T-helper 2 cell treated with Interferon-gamma antibody and Interleukin-4, amounts not matched to agents 5 μg/mL and 100 μg/mL, for 36 hours (primary cell): ENCODE measurements at places on chromosomes 2 and 18.

GRCh38 chr2:44833171-44834069 is 108.1 kb upstream of the SIX3 start:
- peak overlapping the region; percentile 79 for H3K27ac ChIP-seq
- H3K36me3 ChIP-seq, result peaks cover 6% of the 10 kb centered on the region
- peak; percentile 32 for DNase-seq
- H3K27me3 ChIP-seq, result no peaks in the 10 kb centered on the region

- DNase-seq, result no peak
- no peaks in the 10 kb centered on the region for H3K36me3 ChIP-seq
- H3K4me3 ChIP-seq, result no peak overlapping the region
- H3K4me1 ChIP-seq, result no peaks in the 10 kb centered on the region
- H3K27me3 ChIP-seq, result no peaks in the 10 kb centered on the region
Measured at GRCh38 chr2:240921311-240921994, 15.3 kb downstream of the CROCC2 start.

GRCh38 chr2:5985536-5986385 is 293.6 kb downstream of the SOX11 start:
- no peak overlapping the region for H3K4me3 ChIP-seq
- H3K4me1 ChIP-seq, result no peaks in the 10 kb centered on the region
- no peaks in the 10 kb centered on the region for H3K36me3 ChIP-seq
- no peak overlapping the region for H3K27ac ChIP-seq
- no peaks in the 10 kb centered on the region for H3K27me3 ChIP-seq

- H3K36me3 ChIP-seq, result peaks cover 69% of the 10 kb centered on the region
- peaks cover 34% of the 10 kb centered on the region for H3K4me1 ChIP-seq
- no peaks in the 10 kb centered on the region for H3K27me3 ChIP-seq
Measured at GRCh38 chr2:38301340-38301968, 75.6 kb downstream of the ATL2 start.

DNA sequence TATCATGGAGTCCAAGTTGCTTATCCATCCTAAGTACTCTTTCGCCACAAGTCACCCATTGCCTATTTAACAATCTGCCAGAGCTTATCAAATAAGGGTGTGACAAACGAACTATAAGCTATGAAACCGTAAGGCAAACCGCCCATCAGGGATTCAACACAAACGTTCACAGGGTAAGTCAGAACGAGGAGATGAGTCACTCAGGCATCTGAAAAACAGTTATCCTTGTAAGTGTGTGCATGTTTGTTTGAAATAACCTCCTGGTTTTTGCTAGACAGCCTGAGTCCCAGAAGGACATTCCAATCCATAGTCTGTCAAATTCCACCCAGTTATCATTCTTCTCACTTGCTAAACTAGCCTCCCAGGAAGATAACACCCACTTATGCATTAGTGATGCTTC is 299.1 kb downstream of the PAX3 start:
- no peaks in the 10 kb centered on the region for H3K27me3 ChIP-seq
- DNase-seq, result no peak
- H3K27ac ChIP-seq, result no peak overlapping the region
- no peak overlapping the region for H3K4me3 ChIP-seq

DNA sequence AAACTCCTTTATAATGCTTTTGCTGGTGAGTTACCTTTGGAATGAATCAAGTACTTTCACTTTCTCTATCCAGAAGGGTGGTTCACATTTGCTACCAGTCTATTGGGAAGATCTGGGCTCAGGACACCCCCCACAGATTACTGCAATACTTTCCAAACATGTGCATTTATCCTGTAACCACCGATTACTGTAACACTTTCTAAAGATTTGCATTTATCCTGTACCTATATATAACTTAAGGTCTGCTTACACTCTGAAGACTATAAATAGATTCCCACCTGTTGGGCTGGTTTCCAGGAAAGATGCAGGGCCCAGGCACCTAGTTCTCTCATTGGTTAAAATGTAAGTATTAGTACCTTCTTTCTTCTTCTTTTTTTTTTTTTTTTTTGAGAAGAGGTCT is 113.0 kb upstream of the NEDD4L start:
- DNase-seq, result no peak
- H3K27me3 ChIP-seq, result no peaks in the 10 kb centered on the region
- H3K36me3 ChIP-seq, result no peaks in the 10 kb centered on the region
- H3K4me3 ChIP-seq, result no peak overlapping the region
- peaks cover 2% of the 10 kb centered on the region for H3K4me1 ChIP-seq
- H3K27ac ChIP-seq, result no peak overlapping the region

GRCh38 chr2:72128059-72128842 is 19.4 kb downstream of the CYP26B1 start:
- H3K36me3 ChIP-seq, result no peaks in the 10 kb centered on the region
- no peak for DNase-seq
- H3K27me3 ChIP-seq, result no peaks in the 10 kb centered on the region
- no peak overlapping the region for H3K4me3 ChIP-seq
- no peak overlapping the region for H3K27ac ChIP-seq
- no peaks in the 10 kb centered on the region for H3K4me1 ChIP-seq

DNA sequence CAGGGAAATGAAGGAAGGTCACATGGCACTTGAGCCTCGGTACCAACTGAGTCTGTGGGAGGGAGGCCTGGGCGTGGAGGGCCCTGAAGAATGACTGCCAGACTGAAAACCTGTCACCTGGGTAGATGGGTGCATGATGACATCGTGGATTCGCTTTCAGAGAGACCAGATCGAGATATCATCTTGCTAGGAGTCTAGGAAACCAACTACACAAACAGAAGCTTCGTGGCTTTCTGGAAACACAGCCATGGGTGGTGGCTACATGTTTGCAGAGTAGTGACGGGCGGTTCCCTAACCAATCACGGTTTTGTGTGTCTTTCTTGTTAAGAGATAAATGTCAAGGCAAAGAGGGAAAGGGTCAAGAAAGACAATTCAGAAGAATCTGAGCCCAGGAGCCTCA is 155.0 kb downstream of the EIPR1 start:
- H3K36me3 ChIP-seq, result peaks cover 17% of the 10 kb centered on the region
- DNase-seq, result peak; percentile 83
- peak overlapping the region; percentile 72 for H3K4me3 ChIP-seq
- no peaks in the 10 kb centered on the region for H3K27me3 ChIP-seq
- H3K4me1 ChIP-seq, result peaks cover 31% of the 10 kb centered on the region

DNA sequence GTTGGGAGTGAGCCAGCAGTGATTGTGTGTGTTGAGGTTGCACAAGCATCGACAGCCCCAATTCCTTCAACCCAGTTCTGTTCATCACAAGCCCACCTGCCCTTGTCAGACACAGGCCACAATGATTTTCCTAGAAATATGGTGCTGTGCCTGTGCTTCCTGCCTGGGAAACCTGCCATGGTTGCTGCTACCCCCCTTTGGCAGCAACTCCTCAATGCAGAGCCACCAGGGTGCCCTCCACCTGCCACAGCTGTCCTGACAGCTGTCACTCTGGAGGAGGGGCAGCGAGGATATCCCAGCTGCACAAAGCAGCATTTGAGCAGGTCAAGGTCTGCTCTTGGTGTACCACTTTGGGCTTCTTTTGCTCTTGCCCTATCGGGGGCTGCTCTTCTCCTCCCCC is 27.1 kb downstream of the SMIM21 start:
- H3K27ac ChIP-seq, result no peak overlapping the region
- peaks cover 7% of the 10 kb centered on the region for H3K27me3 ChIP-seq
- no peaks in the 10 kb centered on the region for H3K4me1 ChIP-seq
- DNase-seq, result no peak

DNA sequence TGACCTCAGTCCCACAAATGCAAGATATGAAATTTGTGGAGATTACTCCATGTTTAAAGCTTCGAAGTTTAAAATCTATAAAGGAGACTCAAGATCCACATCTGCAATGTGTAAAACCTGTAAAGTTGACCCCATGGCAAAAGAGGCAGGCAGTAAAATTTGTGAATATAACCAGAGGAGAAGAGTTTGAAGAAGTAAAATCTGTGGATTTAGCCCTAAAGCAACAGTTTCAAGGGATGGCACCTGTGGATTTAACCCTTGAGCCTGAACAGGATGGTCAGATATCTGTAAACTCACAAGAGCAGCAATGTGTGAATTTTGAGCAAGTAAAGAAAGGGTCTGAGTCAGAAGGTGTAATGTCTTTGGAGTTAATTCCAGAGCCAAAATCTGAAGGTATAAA is 11.2 kb upstream of the ZNF512 start:
- no peak overlapping the region for H3K27ac ChIP-seq
- H3K4me3 ChIP-seq, result no peak overlapping the region
- no peaks in the 10 kb centered on the region for H3K36me3 ChIP-seq
- no peak for DNase-seq
- H3K4me1 ChIP-seq, result peaks cover 2% of the 10 kb centered on the region

DNA sequence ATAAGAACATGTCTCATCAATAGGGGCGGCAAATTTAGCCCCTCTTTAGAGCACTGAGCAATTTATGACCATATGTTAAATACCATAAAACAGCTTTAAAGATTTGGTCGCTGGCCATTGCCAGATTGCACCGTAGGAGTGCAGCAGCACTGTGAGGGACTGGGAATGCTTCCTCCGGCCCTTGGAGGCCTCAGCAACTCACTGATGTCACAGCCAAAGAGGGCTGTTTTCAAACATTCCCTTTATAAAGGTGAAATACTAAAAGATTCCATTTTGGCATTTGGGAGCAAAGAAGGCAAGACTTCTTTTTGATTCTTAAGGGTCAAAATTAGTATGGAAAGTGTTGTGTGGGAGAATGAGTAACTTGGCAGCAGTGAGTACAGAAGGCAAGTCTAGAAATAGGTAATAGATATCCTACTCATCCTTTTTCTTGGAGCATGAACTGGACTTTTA is 63.7 kb downstream of the BABAM2 start:
- H3K4me3 ChIP-seq, result peak overlapping the region; percentile 32
- no peaks in the 10 kb centered on the region for H3K27me3 ChIP-seq
- peak overlapping the region; percentile 43 for H3K27ac ChIP-seq

GRCh38 chr2:190856985-190857384 is 23.6 kb upstream of the GLS start:
- H3K4me3 ChIP-seq, result no peak overlapping the region
- DNase-seq, result no peak
- H3K4me1 ChIP-seq, result no peaks in the 10 kb centered on the region
